T-helper 1 cell (primary cell): ENCODE measurements at places on chromosomes 3 and 15.
A peak's percentile ranks its signal among the peaks of the same experiment; 100 is the strongest.

DNA sequence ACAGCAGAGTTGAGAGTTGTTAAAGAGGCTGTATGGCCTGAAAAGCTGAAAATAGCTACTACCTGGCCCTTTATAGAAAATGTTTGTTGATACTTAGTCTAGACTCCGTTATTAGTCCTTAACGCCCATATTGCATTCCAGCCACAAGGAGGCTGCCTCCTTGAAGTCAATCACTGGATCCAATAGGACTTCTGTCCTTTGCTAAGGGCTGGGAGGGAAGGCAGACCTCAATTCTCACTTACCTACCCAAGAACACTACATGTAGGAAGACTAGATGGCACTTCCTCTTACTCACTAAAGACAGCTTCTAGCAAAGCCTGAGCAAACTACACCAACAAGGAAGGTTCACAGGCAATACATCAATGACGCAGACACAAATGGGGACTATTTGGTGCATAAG lies 139.5 kb upstream of the HACD2 start:
- DNase-seq: no peak

- DNase-seq: peak; percentile 77
Measured at GRCh38 chr3:59049671-59050331, at the start of gene CFAP20DC. TSS of gene CFAP20DC (minus strand) at chr3:59050025. CDS start at chr3:59049631, 394 bp downstream.

- DNase-seq: no peak
Measured at GRCh38 chr3:33883951-33884561, 85.6 kb downstream of the PDCD6IP start.

DNA sequence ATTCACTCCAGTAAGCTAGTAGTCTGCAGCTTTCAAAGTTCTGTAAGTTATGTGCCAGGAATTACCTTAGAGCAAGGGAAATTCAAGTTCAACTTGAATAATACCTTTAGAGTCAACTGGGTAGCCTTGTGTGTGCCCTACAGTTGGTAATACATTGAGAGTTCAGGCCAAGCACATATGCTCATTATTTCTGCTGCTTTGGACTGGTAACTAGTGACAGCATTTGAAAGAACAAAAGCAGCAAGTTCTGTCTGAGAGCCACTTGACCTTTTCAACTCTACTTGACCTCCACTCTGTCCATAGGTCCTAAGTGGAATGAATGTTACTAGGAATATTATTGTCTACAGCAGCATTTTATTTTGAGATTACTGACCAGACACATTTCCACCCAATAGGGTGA lies 723.5 kb downstream of the NLGN1 start:
- no peak for DNase-seq

DNA sequence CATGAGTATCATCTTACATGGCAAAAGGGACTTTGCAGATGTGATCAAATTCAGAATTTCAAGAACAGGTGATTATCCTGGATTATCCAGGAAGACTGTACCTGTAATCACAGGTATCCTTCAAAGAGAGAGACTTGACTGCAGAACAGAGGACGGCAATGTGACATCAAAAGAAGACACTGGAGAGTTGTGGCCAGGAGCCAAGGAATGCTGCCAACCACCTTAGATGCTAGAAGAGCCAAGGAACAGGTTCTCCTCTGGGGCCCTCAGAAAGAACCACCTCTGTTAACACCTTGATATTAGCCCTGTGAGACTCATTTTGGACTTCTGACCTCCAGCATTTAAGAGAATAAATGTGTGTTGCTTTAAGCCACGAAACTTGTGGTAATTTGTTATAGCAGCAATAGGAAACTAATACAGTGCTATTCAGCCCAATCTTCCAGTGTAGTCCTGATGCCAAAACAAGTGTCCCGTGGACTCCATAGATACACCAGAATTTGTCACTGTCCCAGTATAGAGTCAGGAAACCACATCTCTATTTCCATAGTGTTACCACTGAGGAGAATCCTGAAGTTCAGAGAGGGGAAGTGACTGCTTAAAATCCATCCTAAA lies 330.6 kb upstream of the TLE3 start:
- DNase-seq: no peak

DNA sequence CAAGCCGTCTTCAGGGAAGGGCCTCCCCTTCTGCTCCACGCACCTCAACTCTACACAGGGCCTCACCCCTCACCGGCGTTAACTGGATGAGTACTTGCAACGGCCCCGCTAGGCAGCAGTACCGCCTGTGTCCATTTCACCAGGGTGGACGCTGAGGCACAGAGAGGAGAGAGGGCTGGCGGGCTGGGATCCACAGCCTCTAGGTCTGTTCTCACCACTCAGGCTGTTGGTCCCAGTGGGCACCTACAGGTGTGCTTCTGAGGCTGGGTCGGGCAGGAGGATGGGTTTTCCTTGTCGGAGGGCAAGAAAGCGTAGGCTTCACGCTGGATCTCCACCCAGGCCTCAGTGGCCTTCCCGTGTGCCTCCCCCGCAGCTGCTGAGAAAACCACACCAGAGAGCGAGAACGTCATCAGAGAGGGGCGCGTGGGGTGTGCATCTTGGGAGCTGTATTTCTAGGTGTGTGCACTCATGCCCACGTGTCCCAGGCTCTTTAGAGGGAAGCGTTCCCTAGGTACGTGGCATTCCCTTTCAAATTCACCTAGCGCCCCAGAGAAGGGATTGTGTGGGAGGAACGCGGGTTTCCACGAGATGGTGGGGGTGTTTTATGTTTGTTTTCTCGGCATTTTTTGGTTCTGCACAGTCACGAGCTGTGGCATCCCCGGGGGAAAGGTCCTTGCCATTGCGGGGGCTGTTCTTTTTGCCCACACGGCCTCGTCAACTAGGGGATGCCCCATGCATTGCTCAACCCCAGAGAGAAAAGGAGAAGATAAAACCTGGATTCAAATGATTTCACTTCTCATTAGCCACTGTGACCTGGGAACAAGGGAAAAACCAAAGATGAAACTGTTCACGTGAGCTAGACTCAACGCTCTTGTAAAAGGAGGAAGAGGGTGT lies 67.7 kb downstream of the MGLL start:
- no peak for DNase-seq

DNA sequence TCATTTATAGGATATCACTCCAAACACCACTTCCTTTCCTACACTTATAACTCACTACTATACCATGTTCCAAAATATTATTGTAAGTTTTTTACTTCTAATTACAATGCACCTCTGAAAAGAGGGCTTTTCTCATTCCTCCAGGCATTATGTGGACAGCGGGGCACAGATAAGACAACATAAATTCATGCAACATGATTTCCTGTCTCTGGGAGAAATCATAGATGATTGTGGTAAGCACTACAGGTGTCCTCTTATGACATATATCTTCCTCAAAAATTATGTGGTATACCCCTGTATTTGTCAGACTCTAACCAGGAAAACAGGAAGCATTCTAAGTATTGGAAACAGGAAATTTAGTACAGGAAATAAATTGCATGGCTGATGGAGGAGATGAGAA lies 45.7 kb upstream of the INO80 start:
- no peak for DNase-seq
